RPMI8226 (cell line): ENCODE measurements at places on chromosomes 1 and 21.

GRCh38 chr1:245582026-245582425 is 427.2 kb downstream of the KIF26B start:
- DNase-seq = no peak

GRCh38 chr1:211876851-211877590 is 46.5 kb upstream of the LPGAT1 start:
- DNase-seq = peak; percentile 64

GRCh38 chr21:41483973-41484372 is 24.0 kb downstream of the TMPRSS2 start:
- DNase-seq = no peak

DNA sequence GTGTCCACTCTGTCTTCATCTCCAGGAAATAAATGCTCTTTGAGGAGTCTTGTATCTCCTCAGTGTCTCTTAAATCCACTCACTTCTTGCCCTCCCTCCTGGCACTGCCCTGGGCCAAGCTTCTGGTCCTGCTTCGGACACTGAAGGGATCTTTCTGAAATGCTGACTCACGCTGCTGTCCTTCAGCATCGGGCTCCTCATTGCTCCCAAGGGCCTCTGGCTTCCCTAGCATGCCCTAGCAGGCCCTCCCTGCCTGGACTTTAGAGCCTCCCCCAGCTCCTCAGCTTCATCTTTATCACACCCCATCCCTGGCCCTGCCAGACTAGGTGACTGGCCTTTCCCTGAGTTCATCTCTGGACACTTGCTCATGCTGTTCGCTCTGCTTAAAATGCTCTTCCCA is 96.6 kb downstream of the FOXD2 start:
- no peak for DNase-seq

GRCh38 chr1:207027206-207027777 is 5.3 kb downstream of the C1orf116 start:
- DNase-seq = no peak

DNA sequence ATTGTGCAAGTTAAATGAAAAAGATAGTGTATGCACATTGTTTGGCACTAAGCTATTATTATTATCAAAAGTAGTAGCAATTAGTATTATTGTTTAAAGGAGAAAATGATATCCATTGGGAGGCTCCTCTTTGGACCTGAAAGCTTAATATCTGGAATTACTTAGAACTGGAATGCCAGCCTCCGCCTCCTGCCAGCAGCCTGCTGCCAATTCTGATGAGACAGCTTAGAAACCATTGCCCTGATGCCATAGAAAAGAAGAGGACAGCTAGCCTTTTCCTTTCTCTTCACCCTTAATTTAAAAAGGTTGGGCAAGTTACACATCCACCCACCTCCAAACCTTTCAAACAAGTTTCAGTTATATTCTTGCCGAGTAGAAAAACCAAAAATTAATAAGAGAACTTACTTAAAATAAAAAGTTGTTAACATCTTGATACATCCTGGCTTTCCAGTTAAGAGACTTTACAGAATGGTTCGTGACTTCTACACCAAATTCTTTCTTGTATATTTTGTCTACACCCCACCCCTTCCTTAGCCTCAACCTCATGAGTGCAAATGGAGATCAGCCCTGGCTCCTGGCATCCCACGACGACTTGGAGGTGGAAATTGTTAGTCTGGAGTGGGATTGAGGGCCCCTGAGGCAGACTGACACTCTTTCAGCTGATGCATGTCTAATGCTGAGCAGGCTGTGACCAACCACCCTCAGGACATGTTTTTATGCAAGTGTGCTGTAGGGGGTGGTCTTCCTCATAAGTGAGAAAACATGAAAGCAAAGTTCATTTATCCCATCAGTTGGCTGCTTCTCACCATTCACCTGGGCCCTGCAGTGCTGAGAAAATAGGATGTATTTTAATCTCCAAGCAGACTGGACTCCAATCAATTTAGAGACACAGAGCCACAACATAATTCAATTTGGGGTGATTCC is 120.6 kb downstream of the KCNJ15 start:
- no peak for DNase-seq

- DNase-seq = no peak
Observed at GRCh38 chr1:156128308-156128653, 13.8 kb downstream of the LMNA start.

DNA sequence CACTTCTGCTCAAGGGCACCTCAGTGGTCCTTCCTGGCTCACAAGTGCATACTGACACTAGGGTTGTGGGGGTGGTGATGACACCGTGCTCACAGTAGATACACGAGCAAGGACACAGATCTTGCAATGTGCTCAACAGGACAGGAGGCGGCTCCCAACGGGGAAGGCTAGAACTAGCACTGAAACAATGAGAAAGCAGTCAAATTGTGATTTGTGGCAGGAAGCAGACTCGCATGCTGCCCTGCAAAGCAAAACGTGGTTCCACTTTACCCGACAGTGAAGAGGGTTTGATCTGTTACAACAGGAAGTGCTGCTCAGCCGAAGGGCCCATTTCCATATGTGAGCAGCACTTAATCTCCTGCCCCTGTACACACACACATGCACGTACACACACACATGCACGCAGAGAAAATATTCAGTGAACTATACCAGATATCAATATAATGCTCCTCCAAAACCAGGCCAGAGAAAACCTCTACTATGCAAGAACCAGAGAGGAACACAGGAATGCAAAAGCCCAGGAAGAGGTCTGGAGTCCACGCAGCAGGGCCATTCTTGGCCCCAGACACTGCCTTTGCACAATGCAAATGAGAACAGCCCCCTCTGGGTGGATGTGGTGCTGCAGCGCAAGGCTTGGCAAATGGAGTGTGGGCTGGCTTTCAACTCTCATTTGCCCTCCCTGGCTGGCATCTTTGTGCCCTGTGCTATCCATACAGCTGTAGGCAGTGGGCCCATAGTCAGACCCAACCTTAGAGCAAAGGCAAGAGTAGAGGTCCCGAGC is 47.1 kb downstream of the KANK4 start:
- peak; percentile 23 for DNase-seq

GRCh38 chr21:44992608-44993031 is 52.8 kb downstream of the SLX9 start:
- DNase-seq = no peak

DNA sequence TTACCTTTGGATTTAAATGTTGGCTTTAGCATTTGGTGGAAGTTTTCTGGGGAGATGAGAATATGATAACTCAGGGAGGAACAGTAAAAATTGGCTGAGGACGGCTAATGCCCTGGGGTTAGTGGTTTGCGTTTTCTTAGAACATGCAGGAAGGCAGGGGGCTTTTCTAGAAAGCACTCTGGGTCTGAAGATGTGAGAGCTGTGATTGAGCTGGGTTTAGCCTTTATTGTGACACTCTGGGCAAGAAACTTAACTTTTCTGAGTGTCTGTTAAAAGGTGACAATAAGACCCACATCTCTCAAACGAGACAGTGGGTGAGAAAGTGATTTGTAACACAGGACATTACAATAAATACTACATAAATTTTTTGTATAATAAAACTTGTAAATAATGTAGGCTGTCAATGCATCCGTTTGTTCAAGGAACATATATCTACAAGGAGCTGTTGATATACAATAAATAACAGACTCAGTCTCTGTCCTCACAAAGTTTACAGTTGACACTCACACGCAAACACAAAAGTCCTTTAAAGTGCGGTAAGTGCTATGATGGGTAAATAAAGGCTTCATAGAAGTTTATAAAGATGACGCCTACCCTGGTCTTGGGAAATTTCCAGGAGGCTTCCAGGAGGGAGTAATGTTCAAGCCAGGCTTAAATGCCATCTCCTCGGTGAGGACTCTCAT is 49.5 kb upstream of the MRPS6 start:
- DNase-seq = no peak

GRCh38 chr1:228358039-228358763 is 48.4 kb downstream of the TRIM11 start:
- no peak for DNase-seq

GRCh38 chr1:223000632-223001031 is 142.4 kb downstream of the TLR5 start:
- no peak for DNase-seq

- DNase-seq = no peak
Observed at GRCh38 chr1:30291526-30291925, 431.9 kb downstream of the MATN1 start.

DNA sequence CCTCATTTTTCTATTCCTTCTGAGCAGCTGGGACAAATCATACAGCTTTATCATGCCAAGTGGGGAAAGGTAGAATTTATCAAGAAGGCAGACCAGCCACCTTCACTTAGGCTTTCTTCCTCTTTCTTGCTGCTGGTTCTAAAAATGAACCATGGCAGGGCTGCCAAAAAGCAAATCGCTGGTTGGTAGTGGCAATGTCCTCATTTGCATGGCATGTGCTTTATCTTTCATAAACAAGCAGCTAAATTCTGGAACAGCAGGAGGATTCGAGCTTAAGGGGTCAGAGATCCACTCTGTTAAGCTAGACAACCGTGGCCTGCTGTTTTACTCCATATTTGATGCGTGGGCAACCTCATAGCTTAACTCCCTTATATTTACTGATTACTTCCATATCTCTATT is 91.3 kb downstream of the RPE65 start:
- DNase-seq = no peak

DNA sequence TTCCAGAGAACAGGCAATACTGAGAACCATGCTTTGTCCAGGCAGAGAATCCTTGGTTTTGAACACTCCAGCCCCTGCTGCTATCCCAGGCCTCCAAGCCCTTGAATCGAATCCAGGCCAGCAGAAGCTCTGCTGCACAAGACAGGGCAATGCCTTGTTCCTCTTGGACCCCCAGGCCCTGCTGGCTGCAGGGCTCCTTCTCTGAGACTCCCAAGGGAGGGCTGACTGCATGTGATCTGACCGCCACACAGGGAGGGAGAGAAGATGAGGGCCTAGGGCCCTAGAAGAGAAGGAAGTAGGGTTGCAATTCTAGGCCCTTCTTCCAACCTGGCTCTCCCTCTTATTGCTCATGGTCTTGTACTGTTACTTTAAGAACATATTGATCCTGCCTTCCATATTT is 160.6 kb upstream of the EDN2 start:
- no peak for DNase-seq

GRCh38 chr21:36966821-36967768 is 626 bp upstream of the HLCS start:
- no peak for DNase-seq

- no peak for DNase-seq
Observed at GRCh38 chr1:176923283-176923682, 241.2 kb downstream of the ASTN1 start.

GRCh38 chr1:30750731-30751291 is 6.8 kb downstream of the LAPTM5 start:
- no peak for DNase-seq

DNA sequence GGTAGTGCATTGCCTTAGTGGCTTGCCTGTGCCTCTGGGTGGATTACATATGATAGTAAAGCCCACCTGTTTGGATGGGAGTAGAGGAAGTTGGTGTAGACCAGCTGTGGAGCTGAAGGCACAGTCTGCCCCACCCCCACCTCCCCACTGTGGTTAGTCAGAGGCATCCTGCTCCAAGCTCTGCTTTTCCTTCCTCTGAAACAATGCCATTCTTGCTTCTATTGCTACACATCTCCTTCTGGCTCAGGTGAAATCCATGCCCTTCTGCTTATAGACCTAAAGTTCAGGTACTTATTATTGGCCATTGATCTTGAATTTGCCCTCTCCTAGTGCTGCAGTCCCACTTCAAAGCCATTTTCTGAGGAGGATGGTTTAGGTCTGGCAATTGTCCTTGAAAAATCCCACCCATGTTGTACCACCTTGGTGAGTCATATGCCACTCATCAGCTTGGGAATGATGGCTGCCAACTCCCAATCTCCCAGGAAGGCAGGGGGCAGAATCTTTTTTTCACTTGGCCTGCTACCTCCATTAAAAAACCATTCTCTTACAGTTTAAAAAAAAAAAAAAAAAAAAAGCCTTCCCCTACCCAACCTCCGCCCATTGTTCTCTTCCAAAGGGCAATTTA is 6.7 kb upstream of the TXLNA start:
- DNase-seq = no peak

DNA sequence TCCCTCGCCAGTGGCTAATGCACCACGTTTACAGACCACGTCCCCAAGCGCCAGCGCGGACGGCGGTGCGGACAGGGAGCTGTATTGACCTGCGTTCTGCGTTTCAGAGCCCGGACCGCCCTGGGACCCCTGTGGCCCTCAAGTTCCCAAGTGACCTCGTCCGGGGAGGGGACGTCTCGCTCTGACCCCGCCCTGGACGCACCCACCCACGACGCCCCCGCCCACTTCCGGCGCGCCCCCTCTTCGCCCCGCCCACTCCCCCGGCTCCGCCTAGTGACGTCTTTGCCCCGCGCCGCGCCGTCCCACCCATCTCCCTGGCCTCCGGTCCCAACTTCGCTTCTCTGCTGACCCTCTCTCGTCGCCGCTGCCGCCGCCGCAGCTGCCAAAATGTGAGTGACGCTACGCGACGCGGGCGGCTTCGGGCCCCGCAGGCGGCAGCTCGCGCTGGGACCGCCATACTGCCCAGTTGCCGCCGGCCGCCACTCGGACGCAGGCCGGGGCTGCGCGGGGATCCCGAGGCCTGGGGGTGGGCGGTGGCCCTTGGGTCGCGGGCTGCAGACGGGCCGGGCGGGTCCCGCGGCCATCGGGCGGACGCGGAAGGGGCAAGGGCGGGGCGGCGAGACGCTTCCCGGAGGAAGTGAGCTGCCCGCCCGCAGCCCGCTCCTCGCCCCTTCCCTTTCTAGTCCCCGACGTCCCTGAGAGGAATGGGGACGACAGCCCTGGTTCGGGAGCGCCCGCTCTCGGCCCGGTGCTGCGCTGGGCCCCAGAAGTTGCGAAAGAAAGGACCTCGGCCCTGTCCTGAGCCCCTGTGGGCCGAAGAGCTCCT is at the start of gene VAMP3:
TSS of gene VAMP3 (plus strand) at position 300 of the 826 bp plus-strand sequence. CDS start at position 388, 88 bp downstream.
- peak; percentile 88 for DNase-seq

DNA sequence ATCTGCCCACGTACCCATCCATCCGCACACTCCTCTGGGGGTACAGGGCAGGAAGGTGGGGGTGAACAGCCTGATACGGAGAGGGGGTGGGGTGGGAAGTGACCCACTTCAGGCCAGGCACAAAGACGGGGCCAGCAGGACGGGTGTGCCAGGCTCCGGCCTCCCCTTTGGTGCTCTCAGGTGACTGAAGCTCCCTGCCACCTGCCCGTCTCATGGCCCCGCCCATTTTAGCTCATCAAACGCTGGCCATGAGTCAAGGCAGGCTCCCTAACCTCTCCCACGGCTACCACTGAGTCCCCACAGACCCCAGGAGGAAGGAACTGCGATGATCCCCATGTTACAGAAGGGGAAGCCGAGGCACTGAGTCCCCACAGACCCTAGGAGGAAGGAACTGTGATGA is 109.6 kb downstream of the CRYAA start:
- DNase-seq = no peak
